Suppressor macrophage treated with lipopolysaccharide for 4 hours (primary cell): ENCODE measurements at places on chromosomes 2 and 18.

DNA sequence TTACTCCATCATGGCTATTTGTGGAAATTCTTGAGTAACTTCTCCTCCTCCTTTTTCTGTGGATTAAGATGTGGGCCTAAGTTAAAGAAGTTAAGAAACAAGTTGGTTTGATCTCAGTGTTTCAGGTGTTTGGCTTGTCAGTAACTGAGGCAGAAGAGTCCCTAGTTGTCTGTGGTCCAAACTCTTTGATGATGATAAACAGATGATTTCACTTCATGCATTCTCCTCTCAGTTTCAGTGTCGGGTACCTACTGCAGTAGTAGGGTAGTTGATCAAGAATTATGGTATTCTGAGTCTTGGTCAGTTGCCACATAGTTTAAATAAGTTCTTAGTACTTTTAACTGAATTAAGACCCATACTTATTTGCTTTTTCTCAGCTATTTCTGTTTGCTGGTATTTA lies 85.6 kb downstream of the NCOA1 start:
- no peak for DNase-seq

GRCh38 chr2:54103454-54104314 lies 11.7 kb upstream of the ACYP2 start:
- no peak for DNase-seq

- no peak for DNase-seq
These were observed 9.3 kb upstream of the STAT1 start for GRCh38 chr2:191023235-191023679.

DNA sequence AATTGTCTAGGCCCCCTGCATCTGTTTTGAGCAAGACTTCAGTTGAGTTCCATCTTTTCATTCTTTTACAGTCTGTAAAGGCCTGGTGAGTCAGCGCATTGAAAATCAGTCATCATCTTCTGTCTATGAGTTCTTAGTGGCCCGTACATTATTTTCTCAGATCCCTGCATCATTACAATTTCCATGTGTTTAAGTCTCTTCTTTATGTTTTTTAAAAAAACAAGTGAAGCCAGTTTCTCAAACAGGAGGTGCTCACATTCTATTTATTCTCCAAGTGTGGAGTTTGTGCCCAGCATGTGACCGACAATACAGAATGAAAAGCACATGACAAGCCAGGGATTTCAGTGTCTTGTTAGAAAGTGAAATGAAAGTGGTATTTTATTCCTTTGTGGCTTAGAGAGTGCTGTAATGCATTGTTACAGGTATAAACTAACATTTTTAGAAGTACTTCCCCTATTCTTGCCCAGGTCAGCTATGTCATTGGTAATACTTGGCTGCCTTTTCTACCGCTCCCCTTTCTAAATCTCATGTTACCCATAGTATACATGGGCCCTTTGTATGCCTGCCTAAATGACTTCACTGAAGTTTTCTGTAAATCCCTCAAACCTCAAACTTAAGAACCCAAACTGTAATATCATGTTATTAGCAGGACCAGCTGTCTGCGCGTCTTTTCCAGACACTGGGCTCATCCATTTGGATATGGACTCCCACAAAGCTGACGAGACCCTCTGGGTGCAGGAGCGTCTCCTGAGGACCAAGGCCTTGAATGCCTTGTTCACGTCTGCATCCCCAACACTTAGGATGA lies 67.6 kb downstream of the FEZ2 start:
- peak; percentile 35 for DNase-seq

GRCh38 chr2:233901367-233901766 lies 15.8 kb upstream of the TRPM8 start:
- DNase-seq, result no peak

GRCh38 chr18:75378376-75379315 lies 48.9 kb downstream of the SMIM21 start:
- DNase-seq, result no peak

DNA sequence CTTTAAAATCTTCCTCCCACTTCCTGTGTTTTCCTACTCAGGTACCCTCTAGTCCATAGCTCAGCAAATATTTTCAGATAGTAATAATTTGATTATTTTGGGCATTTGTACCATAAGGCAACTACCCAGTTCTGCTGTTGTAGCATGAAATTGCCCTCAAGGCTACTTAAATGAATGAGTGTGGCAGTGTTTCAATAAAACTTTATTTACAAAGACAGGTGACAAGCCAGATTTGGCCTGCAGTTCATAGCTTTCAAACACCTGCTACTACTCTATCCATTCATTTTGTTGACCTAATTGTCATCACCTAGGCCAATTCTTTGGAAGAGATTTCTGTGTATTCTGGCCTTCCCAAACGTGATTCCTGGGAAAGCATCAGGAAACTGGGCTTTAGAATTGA lies 28.9 kb downstream of the NYAP2 start:
- DNase-seq, result no peak

DNA sequence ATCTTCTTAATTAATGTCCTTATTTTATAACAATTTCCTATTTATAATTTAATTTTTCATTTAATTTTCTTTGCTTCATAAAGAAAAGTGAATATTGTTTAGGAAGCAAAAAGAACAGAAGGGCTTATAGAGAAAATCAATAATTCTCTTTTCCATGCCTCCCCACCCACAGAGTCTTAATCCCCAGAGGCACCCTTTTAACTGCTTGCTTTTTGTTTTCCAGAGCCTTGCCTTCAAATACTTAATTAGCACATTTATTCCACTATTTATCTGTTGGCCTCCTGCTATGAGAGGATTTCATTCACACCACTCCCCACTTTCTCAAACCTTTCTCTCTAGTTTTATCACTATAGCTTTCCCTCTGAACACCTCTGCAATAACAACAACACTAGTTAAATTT lies 373.6 kb downstream of the MBD2 start:
- no peak for DNase-seq

DNA sequence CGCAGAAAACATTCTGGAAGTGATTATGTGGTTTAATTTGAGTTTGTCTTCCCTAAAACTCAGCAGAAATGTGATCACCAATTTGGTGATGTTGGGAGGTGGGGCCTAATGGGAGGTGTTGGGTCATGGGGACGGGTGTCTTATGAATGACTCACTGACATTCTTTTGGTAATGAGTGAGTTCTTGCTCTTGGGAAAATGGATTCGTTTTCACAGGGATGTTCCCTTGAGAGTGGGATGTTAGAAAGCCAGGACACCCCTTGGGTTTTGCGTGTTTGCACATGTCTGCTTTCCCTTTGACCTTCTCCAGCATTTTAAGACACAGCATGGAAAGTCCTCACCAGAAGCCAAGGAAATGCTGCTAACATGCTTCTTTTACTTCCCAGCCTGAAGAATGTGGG lies 321.5 kb upstream of the NT5C1B start:
- no peak for DNase-seq

DNA sequence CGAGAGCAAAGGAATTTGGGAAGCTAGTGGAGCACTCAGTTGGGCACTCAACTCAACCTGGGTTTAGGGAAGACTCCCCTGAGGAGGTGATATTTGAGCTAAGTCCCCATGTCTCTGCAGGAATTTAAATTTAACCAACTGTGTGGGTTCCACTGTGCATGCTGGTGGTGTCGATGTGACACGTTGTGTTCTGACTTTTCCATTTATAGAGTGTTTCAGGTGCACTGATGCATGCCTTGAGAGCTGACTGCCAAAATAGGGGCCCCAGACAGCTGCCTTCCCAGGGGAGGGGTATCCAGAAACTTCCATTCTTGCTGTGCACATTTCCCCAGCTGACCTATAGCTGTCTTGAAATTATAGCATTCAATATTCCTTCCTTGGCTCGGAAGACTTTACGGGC lies 63.7 kb upstream of the BCL2L11 start:
- no peak for DNase-seq

DNA sequence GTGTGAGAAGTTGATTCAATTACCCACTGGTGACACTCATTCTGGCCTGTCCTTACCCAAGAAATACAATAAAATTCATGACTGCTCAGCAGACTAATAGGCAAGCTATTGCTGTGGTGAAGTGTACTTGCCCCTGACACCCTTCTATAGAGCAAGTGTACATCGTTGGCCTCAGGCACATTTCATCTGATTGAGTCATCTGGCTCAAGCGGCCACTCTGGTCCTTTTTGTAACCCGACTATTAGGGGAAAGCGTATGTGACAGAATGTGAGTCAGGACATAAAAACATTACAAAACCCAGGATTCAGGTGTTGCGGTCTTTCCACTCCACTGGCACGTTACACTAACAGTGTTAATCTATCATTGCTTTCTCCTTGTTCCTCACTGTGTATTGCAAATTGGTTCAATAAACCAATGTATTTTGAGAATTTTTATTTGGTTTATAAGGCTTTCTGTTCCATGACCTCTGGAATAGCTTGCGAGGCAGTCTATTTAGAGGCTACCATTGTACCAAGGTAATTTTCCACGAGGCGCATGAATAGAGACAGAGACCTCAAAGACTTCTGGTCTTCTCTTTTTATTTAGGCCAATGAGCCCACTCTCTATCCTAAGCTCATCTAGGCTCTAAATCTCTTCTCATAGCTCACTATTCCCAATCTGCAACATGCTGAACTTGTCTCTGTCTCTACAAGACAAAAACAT lies 10.2 kb upstream of the TTC32 start:
- no peak for DNase-seq

DNA sequence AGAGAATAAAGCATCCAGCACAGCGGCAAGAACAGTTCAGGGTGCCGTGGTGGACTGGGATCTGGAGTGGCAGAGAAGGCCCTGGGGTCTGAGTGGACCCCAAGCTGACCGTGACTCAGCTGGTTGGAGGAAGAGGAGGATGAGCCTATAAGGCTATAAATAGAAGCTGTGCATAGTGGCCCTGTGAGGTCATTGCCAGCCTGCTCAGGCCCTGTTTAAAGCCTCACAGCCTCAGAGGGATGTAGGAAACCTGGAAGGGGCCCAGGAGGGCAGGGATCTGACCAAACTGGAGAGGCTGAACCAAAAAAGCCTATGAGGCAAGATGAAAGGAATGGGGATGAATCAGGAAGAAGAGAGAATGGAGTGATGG lies 11.3 kb upstream of the DES start:
- no peak for DNase-seq

DNA sequence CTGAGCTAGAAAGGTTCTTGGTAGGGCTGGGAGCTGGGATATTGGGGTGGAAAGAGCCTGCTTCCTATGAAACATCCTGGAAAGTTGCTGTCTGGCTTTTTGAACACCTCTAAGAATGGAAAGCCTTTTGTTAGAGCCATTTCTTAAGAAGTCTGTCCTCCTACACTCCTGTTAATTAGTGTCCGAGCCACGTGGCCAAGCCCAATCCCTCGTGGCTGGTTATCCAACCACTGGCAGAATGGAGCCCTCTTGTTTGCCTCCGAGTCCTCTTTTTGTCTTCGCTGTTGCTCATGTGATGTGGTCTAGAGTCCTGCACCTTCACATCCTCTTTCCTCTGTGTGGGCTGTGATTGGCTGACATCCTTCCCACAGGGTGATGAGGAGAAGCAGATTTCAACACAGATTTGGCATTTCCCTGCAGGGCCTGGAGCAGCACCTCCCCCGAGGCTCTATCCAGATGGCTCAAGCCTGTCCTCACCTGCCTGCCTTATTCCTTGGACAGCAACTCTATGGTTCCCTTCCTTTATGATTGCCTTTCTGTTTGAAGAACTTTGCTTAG lies 8.2 kb upstream of the TOGARAM2 start:
- peak; percentile 70 for DNase-seq

DNA sequence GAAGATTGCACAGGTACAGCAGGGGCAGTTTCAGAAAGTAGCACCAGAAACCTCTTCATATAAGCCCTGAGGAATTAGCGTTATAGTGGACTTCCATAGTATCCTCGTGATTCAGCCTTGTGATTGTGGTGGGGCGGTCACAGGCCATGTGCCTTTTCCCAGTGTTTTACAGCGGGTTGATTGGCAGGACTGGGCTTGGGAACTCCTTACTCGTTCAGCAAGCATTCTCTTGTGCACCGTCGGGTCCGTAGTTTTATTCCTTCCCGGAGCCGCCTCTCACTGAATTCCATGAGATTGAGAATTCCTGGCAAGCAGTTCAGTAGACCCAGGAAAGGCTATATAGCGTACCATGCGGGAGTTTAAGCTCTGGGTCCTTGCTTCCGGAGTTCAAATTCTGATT lies 5.2 kb downstream of the COPS8 start:
- no peak for DNase-seq

GRCh38 chr2:131036269-131036668 lies 57.0 kb downstream of the FAM168B start:
- DNase-seq, result no peak

- DNase-seq, result no peak
These were observed 24.5 kb downstream of the SLC66A2 start for GRCh38 chr18:79926715-79927606.
